ENCODE measurements at places on chromosomes 5 and 9.

GRCh38 chr9:133144142-133144903 is 19.4 kb downstream of the GBGT1 start:
- peak; percentile 94 for DNase-seq

GRCh38 chr9:113574441-113575262 is 111.1 kb downstream of the RGS3 start:
- DNase-seq = no peak

DNA sequence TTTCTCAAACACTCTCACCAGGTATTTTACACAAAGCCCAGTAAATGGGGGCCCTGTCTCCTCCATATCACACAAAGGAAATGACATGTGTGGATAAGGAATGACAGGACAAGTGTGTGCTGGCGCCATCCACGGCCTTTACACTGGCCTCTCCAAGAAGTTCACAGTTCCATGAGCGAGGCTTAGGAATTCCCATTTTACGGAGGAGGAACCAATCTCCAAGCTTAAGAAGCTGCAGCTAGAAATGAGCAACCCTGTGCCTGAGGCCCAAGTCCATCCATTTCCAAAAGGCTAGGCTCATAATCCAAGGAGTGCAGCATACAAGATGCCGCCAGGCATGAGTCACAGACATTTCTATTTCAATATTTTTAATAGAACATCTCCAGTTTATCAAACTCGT is 203.4 kb downstream of the AUH start:
- DNase-seq = no peak

- DNase-seq = no peak
Measured at GRCh38 chr5:10779592-10779991, 18.6 kb upstream of the DAP start.

- DNase-seq = peak; percentile 39
Measured at GRCh38 chr9:69919461-69920061, 98.9 kb downstream of the CFAP95 start.

GRCh38 chr5:61576556-61576955 is 244.5 kb downstream of the ZSWIM6 start:
- DNase-seq = no peak

GRCh38 chr9:113482341-113482740 is 18.8 kb downstream of the RGS3 start:
- no peak for DNase-seq

DNA sequence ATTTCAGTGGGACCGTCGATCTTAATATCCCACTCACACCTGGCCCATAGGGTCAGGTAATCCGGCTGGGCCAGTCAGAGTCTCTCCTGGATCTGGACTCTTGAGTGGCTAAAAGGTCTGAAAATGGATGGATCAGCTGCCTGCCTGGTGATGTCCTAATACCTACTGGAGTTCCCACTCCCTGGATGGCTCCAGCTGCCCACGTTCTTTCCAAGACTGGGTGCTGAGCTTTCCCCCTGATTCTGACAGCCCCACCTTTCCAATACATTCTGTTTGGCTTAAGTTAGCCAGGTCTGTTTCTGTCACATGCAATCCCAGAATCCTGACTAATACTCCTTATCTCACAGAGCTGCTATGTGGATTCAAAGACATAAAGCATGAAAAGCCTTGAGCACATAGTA is 10.2 kb downstream of the SH3PXD2B start:
- DNase-seq = no peak

- DNase-seq = no peak
Measured at GRCh38 chr9:116387934-116388698, 234.5 kb downstream of the PAPPA start.

DNA sequence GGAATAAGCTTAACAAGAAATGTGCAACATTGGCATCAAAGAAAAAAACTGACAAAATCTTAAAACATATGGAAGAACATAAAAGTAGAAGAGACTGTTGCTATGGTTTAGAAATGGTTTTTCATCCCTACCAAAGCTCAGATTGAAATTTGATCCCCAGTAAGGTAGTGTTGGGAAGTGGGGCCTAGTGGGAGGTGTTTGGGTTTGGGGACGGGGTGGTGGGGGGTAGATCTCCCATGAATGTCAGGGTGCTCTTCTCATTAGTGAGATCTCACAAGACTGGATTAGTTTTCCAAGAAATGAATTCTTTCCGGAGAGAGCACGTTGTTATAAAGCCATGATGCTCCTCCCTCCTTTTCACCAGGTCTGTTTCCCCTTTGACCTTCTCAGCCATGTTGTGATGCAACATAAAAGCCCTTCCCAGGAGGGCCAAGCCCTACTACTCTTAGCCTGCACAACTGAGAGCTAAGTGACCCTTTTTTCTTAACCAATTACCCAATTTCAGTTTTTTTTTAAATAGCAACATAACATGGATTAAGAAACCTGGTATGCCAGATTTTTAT is 10.6 kb downstream of the TMEM167A start:
- DNase-seq = no peak

Measured in CD4-positive, alpha-beta T cell treated with Interleukin-1 beta for 1 hour (primary cell).